NCI-H2081 treated with DMSO at 0.1 percent for 48 hours (cell line): ENCODE measurements at places on chromosomes 3 and 15.

GRCh38 chr3:171950373-171950772 lies 89.0 kb upstream of the FNDC3B start:
- no peak for DNase-seq

DNA sequence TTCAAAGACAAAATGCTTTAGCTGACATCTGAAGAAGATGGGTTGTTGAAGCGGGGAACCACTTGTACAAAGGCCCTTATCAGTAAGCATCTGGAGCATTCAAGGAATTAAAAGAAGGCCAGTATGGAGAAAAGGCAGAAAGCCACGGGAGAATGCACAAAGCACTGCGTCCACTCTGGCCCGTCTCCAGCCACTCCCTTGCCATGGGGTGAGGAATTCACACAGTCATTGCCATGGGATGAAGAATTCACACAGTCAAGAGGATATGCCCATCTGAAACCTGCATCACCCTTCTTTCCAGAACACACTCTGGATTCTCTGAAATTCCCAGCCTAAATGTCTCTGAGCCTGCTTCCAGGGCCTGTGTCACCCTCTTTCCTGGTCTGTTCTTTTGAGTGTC lies 26.7 kb upstream of the STAG1 start:
- no peak for DNase-seq

GRCh38 chr3:62876064-62876463 lies 848 bp upstream of the CADPS start:
- no peak for DNase-seq

DNA sequence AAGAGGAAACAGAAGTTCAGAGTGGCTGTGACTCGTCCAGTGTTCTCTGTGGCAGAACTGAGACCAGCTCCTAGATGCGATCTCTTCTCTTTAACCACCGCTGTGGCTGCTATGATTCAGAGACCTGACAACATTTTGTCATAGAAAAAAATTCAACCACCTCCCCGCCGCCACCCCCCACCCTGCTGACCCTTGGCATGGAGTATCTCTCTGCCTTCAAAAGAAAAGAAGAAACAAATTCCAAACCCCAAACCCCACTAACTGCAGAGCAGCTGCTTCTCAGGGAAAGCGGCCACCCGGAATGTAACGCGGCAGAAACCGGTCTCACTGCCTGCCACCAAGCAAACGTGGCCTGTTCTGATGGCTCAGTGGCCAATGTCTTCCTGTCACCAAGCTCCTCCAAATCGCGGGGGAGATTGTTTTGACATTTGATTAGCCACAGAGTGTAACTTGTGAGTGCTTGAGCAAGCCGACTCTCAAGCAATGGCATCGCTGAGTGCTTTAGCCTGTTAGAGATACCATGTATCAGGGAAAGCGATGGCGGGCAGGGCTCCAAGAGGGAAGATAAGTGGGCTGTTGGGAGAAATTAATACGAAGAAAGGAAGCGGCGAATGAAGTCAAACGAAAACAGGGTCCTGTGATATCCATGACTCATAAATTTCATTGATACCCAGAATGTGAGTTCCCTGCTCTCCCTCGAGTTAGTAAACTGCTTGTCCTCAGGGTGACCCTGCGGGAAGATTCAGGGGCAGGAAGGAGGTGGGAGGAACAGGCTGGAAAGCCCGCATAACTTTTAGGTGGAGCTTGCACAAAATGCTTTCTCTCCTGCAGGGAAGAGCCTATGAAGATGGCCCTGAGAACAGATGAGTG lies 44.8 kb upstream of the TLE3 start:
- no peak for DNase-seq

- DNase-seq, result no peak
Observed at GRCh38 chr3:151012753-151013152, 40.2 kb upstream of the CLRN1 start.

DNA sequence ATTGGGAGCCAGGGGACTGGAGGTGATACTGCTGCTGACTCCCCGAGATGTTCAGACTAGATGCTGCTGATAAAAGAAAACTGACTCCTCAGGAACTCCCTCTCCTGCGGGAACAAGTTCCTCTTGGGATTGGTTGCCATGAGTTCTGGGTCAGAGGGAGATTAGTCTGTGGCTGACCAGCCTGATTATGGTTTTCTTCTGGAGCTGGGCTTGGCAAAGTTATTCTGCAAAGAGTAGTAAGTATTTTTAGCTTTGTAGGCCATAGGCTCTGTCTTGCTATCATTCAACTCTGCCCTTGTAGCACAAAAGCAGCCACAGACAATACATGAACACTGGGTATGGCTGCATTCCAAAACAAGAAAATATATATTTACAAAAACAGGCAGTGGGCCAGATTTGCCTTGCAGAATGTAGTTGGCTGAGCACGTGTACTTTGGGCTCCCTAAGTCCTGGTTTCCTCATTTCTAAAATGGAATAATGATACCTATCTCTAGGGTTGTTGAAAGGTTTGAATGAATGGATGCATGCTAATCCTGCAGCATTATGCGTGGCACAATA lies 796.8 kb downstream of the AGBL1 start:
- no peak for DNase-seq

DNA sequence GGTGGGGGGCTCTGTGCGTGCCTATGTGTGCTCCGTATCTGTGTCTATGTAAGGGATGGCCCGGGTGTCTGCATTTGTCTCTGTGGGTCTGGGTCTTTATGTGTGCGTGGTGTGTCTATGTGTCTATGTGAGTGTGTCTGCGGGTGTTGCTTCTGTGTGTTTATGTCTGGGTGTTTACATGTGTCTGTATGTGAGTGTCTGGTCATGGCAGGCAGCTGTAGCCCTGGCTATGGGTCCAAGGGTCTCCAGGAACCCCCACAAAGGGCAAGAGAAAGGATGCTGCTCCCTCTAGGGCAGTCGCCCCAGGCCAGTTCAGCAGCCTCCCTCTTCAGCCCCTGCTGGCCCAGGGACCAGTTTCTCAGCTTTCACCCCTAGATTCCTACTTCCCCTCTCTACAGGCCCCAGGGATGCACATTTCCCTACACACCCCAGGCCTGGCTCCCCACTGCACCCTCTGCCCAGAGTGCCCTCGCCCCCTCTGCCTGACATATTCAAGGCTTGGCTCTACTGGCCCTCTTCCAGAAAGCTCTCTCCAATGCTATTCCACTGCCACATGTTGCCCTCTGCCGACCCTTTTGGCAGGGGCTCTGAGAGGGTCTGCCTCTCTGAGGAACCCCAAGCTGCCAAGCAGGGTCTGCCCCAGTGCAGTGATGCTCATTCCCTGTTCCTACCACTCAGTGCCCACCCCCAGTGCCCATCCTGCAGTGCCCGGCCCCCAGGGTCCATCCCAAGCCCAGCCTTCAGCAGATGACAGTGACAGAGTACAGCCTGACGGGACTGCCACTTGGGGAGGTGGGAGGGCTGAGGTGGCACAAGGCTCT lies 1.0 kb upstream of the MYL3 start:
- DNase-seq, result no peak

GRCh38 chr3:10550705-10551104 lies 45.3 kb upstream of the ATP2B2 start:
- DNase-seq, result no peak

GRCh38 chr15:42191610-42192346 lies 16.3 kb downstream of the VPS39 start:
- no peak for DNase-seq

GRCh38 chr3:189458528-189458927 lies 172.7 kb upstream of the TP63 start:
- no peak for DNase-seq

- no peak for DNase-seq
Observed at GRCh38 chr15:48096355-48096786, 24.4 kb upstream of the SLC24A5 start.

DNA sequence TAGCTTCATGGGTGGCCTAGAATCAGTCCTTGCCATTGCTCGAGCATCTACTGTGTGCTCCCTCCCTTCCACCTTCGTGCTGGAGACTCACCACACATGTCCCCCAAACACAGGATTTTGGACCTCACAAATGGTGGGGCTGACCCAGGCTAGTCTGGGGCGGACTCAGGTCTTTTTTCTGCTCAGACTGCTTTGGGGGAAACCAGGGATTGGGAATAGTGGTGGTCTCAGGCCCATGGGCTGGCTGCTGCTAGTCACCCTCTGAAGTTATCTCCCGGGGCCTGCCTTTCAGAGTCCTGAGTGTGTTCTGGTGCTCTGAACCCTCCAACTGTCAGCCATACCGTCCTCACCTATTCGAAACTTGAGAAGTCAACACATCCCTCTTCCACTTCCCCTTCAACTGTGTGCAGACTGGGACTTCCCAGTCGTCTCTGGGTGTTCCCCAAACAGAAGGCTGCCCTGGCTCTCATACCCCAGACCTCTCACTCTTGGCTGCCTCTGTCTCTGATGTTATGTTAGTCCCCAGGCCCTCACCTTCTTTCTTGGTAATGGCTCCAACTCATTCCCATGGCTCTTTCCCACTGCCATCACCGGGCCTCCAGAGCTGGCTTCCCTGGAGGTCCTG lies 46.0 kb downstream of the PPCDC start:
- no peak for DNase-seq

DNA sequence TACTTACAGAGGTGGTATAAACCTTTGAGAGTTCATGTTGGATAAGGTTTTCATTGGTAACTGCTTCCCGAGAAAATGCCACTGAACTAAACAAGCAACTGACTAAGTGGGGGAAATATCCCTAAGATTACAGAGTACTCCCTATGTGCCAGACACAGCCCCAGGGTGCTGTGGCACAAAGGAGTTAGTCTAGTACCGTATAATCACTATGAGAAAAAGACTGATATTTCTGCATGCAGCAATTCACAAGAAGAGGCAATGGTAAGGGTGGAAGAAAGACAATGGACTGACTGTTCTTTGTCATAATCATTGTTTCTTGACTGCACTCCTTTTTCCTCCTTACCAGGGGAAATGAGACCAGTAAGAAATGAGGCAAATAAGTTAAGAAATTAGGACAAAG lies 20.0 kb upstream of the SLC25A26 start:
- no peak for DNase-seq

- DNase-seq, result no peak
Observed at GRCh38 chr3:101964861-101965260, 115.5 kb downstream of the NFKBIZ start.

DNA sequence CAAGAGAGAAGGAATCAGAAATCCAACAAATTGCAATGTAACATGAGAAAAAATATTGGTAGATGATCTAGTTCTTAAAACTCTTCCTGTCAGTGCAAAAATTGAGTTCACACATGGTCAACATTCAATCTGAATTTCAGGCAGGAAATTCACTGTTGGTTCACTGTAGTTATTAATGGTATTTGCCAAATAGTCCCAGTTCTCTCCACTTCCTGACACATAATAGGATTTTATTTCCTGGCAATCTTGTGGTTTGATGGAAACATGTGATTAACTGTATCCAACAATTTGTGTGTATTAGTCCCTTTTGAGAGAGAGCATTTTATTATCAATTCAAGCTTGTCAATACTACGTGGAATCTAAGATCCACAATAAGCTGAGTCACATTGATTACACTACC lies 1103.1 kb downstream of the ROBO2 start:
- no peak for DNase-seq

DNA sequence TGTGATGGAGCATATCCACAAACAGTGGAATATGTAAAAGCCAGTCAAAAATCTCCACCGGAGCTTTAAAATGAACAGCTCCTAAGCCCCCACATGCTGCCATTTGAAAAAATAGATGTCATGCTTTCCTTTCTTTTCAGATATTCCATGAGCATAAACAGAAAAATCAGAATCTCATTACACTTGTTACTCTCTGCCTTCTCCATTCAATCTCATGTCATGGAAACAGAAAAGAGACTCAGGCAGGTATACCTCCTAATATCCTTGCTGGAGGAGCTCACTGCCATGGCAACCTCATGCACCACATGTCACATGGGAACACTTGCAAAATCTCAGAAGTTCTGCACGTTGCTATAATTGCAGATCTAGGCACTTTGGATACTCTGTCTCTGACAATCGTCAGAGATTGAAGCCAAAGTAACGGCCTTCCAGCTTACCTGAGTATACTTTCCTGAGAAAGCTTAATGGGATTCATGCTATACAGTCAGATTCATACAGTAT lies 317.0 kb upstream of the ADAMTS9 start:
- DNase-seq, result no peak
